ENCODE measurements at places on chromosomes 1 and 21. TPM values are rescaled to one million over a fixed set of nuclear protein-coding genes. Genes with fewer than 3 reads are reported as not detected.

Gene AADACL3
- not detected for total RNA-seq

Gene C1QA
- total RNA-seq = 107 TPM

Gene DAB1
- total RNA-seq = 3.3 TPM

Gene GJA4
- total RNA-seq = 31.6 TPM

Gene CCDC27
- total RNA-seq = not detected

Gene ETV3L
- not detected for total RNA-seq

Gene LAMC2
- total RNA-seq = 2.6 TPM

Gene OVAAL
- total RNA-seq = 2.0 TPM

Gene CHIT1
- total RNA-seq = not detected

Gene TAL1
- 4.1 TPM for total RNA-seq

Gene TMEM125
- 2.1 TPM for total RNA-seq

Gene CLCA1
- total RNA-seq = not detected

Gene LY9
- 0.20 TPM for total RNA-seq

Gene TP73
- total RNA-seq = 0.16 TPM

Gene VSIG8
- not detected for total RNA-seq

Gene FHAD1
- not detected for total RNA-seq

Gene MTARC1
- total RNA-seq = 4.0 TPM

Gene FCRL1
- 1.5 TPM for total RNA-seq

Gene OR13G1
- not detected for total RNA-seq

Gene C1orf141
- not detected for total RNA-seq

Gene XCL1
- 0.39 TPM for total RNA-seq

Gene CELA2B
- total RNA-seq = not detected

Data from right atrium auricular region (tissue), 2 donors.